ENCODE measurements at places on chromosomes 5 and 9.

DNA sequence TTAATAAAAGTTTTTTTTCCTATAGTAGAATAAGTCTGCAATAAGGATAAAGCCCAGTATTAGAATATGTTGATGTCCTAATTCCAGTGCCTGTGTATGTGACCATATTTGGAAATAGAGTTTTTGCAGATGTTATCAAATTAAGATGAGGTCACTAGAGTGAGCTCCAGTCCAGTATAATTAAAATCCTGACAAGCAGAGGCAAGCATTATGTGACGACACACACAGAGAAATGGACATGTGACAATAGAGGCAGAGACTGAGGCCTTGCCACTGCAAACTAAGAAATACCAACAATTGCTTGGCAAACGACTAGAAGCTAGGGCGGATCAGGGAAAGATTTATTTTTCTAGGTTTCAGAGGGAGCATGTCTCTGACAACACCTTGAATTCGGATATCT lies 216.4 kb upstream of the CYLC2 start:
- DNase-seq = no peak

GRCh38 chr5:33315189-33315588 lies 125.6 kb upstream of the TARS1 start:
- no peak for DNase-seq

DNA sequence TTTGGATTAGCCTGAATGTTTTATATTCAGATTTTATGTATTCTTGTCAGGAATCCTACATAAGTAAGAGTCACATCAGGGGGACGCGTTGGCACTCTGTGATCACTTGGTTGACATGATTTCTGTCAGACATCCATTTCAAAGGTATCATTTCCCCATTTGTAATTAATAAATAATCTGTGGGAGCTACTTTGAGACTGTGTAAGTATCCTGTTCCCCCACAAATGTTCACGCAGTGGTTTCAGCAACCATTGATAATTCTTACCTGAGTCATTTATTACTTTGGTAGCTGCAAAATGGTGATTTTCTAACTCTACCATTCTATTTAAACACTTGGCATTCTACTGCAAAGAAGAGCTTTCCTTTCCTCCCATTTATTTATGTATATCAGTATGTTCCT lies 56.9 kb upstream of the TBC1D2 start:
- no peak for DNase-seq

- DNase-seq = no peak
Observed at GRCh38 chr9:4422495-4422894, 67.8 kb upstream of the SLC1A1 start.

DNA sequence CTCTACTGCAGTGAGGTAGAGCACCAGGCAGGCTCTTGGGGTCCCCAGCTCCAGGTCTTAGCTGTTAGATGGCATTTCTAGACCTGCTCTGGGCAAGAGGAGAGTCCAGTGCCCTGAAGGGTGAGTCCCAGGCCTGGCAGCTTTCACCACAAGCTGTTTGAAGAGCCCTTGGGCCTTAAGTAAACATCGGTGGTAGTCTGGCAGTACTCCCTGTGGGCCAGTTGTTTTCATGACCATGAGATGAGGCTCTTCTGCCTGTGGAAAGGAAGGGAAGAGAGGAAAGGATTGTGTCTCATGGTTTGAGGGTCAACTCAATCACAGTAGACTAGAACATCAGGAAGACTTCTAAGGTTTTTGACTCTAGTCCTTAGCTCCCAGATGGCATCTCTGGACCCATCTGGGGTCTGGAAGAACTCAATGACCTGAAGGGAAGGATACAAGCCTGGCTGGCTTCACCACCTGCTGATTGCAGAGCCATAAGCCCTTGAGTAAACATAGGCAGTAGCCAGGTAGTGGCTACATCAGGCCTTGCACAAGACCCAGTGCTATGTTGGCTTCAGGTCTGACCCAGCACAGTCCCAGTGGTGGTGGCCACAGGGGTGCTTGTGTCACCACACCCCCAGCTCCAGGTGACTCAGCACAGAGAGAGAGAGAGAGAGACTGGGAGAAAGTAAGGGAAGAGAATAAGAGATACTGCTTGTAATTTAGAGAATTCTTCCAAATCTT lies 114.3 kb upstream of the PCSK5 start:
- DNase-seq = no peak

DNA sequence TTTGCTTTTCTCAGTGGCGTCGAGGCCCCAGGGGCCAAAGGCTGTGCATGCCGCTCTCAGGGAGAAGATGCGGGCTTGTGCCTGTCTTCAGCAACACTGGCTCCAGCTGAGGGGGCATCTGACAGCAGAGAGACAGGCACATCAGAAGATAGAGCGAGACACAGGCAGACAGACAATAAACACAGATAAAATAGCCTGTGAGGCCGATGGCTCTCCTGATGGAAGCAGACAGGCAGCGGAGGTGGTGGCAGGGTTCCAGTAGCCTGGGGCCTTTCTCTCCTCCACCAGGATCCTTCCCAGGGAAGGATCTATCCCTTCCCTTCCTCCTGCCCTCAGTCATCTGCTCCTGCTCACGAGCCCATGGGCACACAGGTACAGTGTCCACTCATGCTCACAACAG lies 16.6 kb upstream of the UNC5A start:
- no peak for DNase-seq

GRCh38 chr9:84501587-84501986 lies 161.0 kb upstream of the SLC28A3 start:
- DNase-seq = no peak

DNA sequence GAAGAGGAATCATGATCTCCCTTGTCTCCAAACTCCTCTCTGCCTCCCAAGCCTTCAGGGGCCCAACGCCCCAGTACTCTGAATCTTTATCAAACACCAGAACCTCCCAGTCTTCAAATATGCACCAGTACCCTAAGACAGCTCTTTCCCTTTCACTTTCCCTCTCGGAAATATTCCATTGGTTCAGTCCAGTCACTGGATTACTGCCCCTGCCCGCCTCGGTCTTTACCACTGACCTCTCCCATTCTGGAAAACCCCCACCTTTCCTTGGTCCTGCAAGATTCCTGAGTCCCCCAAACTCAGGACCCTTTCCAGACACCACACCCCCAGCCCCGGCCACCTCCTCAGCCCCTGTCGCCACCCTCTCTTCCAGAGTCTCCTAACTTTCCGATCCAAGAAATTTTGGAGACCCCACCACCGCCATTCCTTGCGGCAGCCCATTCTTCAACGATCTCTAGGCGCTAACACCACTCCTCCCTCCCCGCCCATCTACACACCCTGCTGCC lies 674 bp downstream of the C5orf15 start:
- no peak for DNase-seq

DNA sequence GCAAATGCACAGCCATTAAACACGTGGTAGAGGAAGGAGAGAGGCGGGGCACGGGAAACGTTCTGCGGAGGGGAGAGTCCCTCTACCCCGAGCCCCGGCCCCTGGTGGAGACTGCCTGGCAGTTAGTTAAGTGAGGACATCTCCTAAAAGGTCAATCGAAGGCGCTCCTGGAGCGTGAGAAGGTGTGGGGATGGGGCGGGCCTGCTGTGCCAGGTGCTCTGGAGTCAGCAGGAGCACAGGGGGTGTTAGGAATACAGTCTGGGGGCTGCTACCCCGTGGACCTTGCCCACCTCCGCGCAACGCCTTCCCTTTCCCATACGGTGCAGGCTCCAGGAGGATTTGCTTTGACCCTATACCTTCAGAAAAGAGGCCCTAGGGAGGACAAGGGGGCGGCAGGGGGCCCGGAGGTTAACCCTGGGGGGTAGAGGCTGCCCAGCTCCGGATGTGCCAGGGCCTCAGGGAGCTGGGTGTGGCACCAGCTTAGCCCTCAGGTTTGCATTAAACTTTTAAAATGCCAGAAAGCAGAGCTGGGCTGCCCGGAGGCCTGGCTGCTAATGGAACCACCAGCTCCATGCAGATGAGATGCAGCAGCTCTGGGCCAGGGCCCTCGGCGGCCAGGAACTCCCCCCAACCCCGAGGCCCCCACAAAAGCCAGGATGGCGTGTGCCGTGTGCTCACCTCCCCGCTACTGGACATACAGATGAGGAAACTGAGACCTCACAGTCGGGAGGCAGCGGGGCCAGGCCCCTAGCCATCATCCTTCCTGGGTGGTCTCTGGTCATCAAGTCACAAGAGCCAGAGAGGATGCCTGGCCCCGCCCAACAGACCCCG lies 39.2 kb downstream of the NACC2 start:
- DNase-seq = no peak

GRCh38 chr5:93252165-93252564 lies 328.9 kb downstream of the NR2F1-AS1 start:
- no peak for DNase-seq

DNA sequence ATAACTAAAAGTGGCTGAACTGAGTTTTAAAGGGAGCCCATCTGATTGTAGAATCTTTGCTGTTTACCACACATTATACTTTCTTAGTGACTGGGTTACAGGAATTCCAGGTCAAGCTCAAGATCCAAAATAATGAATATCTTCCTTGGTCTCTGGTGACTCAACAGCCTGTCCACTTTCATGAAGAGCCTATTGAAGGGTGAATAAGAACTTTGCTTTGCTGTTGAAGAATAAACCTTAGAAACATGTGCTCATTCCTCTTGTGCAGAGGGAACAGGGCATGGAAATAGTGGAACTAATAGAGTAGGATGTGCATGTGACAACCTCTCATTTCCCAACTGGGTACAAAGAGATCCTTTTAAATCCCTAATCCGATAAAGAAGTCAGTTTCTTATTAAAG lies 21.4 kb downstream of the ALDH1A1 start:
- no peak for DNase-seq

DNA sequence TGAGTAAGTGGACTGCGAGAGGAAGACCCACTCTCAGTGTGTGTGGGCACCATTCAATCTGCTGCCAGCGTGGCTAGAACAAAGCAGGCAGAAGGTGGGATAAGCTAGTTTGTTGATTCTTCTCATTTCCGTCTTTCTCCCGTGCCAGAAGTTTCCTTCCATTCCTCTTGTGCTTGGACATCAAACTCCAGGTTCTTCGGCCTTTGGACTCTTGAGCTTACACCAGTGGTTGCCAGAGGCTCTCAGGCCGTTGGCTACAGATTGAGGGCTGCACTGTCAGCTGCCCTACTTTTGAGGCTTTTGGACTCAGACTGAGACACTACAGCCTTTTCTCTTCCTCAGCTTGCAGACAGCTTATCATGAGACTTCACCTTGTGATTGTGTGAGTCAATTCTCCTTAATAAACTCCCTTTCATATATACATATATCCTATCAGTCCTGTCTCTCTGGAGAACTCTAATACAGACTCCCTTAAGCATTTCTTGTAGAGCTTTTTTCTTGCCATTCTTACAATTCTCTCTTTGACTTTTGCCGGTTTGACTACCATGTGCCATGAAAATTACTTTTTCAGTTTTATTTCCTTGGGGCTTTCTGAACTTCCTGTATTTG lies 494.9 kb downstream of the PRR16 start:
- no peak for DNase-seq

DNA sequence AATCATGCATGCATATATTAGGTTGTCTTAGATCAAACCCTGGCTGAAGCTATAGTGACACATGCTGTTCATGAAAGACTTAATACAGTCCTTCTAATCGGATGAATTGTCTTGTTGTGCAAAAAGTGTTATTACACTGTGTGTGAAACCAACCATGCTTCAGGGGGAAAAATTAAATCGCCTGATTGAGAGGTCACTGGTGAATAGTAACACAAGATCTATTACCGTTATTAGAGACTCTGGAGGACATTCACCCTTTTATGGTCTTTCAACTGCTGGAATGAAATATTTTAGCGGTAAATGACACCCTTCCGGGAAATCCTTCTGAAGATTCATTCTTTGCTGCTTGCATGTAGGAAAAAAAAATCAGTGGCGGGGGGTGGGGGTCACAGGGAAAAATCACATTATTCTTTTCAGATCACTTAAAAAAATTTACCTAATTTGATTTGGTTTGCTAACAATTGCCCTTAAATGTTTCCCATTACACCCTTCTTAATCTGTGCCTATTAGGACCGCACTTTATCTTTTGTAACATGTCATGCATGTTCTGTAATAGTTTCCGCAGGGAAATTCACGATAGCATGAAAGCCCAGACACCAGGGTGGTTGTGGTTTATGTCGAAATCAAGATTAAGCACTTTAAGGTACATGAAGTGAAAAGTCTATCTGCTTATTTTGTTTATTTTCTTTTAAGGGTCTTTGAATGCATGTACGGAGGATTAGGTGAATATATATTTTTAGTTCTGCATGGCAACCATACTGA lies 120.6 kb downstream of the FOCAD start:
- DNase-seq = no peak

DNA sequence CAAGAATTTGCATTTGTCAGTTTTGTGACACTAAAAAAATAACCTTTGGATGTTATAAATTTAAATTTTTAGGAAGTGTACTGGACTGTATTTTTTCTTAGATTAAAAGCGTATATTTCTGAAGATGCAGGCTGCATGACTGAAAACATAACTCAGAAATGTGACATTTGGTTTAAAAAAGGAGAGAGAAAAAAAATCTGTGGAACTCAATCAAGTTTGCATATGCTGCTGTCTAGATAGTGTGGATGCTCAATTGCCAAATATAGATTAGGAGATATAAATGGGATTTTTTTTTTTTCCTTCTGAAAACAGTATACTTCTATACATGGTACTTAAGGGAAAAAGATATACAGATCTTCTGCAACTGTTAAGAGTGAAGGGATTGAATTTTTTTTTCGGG lies 402.3 kb downstream of the TAF11L14 start:
- DNase-seq = no peak

DNA sequence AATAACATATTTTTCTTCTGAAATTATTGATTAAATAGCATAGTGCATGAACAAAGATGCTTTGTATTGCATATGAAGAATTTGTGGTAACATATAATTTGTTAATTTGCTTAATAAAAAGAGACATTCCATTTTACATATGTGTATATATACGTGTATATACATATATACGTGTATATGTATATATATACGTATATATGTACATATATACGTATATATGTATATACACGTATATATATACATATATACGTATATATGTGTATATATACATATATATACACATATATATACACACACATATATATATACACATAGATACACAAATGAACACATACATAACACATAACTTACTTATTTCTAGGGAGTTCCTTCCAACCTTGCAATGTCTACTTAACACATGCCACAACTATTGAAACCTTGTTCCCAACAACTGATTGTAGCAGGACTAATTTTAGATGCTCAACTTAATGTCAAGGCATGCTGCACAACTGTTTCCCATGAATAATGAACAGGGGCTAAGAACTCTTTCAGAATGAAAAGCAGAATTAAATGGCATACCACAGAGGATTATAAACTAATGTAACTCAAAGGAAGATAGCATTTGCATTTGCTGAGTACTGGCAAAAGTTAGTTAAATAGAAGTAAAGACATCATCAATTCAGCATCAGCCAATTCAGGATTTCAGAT lies 17.4 kb downstream of the KIF24 start:
- DNase-seq = no peak

DNA sequence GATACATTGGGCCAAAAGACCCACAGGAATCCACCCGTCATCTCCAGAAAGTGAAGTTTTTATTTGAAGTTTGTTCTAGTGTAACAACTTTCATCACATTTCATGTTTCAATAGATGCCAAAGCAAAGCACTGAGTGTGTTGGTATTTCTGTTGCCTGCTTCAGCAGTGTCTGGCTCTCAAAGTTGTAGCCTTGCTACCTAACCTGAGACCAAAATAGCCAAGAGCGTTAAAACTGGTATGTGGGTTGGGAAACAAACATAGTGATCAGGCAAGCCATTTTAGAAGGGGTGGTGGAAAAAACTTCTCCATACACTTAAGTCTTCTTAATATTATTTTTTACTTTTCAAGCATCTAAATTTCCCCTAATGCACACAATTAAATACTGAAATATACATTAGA lies 150.3 kb upstream of the DHFR start:
- no peak for DNase-seq
